Bronchus fibroblast of lung (primary cell): ENCODE measurements at places on chromosomes 5 and 9. TPM values are rescaled to one million over a fixed set of nuclear protein-coding genes. Genes with fewer than 3 reads are reported as not detected.

Gene PGM5
- 0.34 and 1.0 TPM in 2 replicates for total RNA-seq

Gene TMEM215
- total RNA-seq, result not detected in 2 replicates

Gene SLC46A2
- not detected in 2 replicates for total RNA-seq

Gene TRIM7
- 5.5 and 7.6 TPM in 2 replicates for total RNA-seq

Gene TMEM252
- total RNA-seq, result not detected in 2 replicates

Gene KIF4B
- total RNA-seq, result not detected in 2 replicates

Gene ORM1
- total RNA-seq, result not detected in 2 replicates

Gene IRX2
- 1.8 and 2.2 TPM in 2 replicates for total RNA-seq

Gene GMCL2
- not detected in 2 replicates for total RNA-seq

Gene SLC6A3
- not detected in 2 replicates for total RNA-seq

Gene GOLGA2
- total RNA-seq, result 90.8 and 91.0 TPM in 2 replicates

Gene PHF24
- total RNA-seq, result 0.17 and 0.74 TPM in 2 replicates

Gene INVS
- 12.6 and 13.4 TPM in 2 replicates for total RNA-seq

Gene PCDHB13
- total RNA-seq, result under 0.01 TPM in 2 replicates

Gene PTGR1
- 105 and 124 TPM in 2 replicates for total RNA-seq

Gene CDC20B
- not detected in 2 replicates for total RNA-seq

Gene C9orf50
- 0.50 TPM in 1 of 2 replicates, not detected in the other for total RNA-seq

Gene POC5
- total RNA-seq, result 13.8 and 14.3 TPM in 2 replicates

Gene GABBR2
- 4.0 and 5.4 TPM in 2 replicates for total RNA-seq

Gene ORM2
- not detected in 2 replicates for total RNA-seq

Gene SPINK4
- total RNA-seq, result not detected in 2 replicates

Gene PCDH1
- 0.15 and 0.17 TPM in 2 replicates for total RNA-seq

Gene RABL6
- total RNA-seq, result 85.8 and 89.3 TPM in 2 replicates

Gene PCDHA4
- under 0.01 TPM in 2 replicates for total RNA-seq

Gene COL5A1
- 74.3 and 74.5 TPM in 2 replicates for total RNA-seq

Gene CPEB4
- total RNA-seq, result 3.7 and 5.5 TPM in 2 replicates

Gene SPATA24
- total RNA-seq, result 5.1 and 7.4 TPM in 2 replicates

Gene HSPA4
- total RNA-seq, result 63.8 and 77.5 TPM in 2 replicates

Gene PCDHA1
- not detected in 2 replicates for total RNA-seq

Gene GIN1
- total RNA-seq, result 2.1 and 3.9 TPM in 2 replicates

Gene SPINK13
- not detected in 2 replicates for total RNA-seq

Gene OR2S2
- not detected in 2 replicates for total RNA-seq

Gene ADAMTS19
- under 0.01 TPM in 1 of 2 replicates, not detected in the other for total RNA-seq

Gene SV2C
- not detected in 2 replicates for total RNA-seq

Gene PKD2L2
- not detected in 2 replicates for total RNA-seq

Gene C5
- total RNA-seq, result 2.8 and 3.5 TPM in 2 replicates

Gene PIP5KL1
- 2.1 and 4.0 TPM in 2 replicates for total RNA-seq

Gene TAF1L
- total RNA-seq, result not detected in 2 replicates

Gene FRRS1L
- total RNA-seq, result under 0.01 TPM in 2 replicates

Gene FUBP3
- total RNA-seq, result 29.4 and 32.3 TPM in 2 replicates

Gene SLC36A2
- total RNA-seq, result not detected in 2 replicates

Gene TAF7
- total RNA-seq, result 31.8 and 38.5 TPM in 2 replicates

Gene CSF2
- 0.74 and 0.84 TPM in 2 replicates for total RNA-seq

Gene KCNV2
- not detected in 2 replicates for total RNA-seq

Gene IFNA2
- not detected in 2 replicates for total RNA-seq

Gene SLC1A3
- 2.2 and 2.7 TPM in 2 replicates for total RNA-seq

Gene UAP1L1
- 4.9 and 5.5 TPM in 2 replicates for total RNA-seq

Gene EQTN
- not detected in 2 replicates for total RNA-seq

Gene GADD45G
- 0.15 and 0.17 TPM in 2 replicates for total RNA-seq
